Stimulated activated CD4-positive, alpha-beta T cell treated with anti-CD3 and anti-CD28 coated beads, Interleukin-2, amount 100 ng/mL, for 4 hours (primary cell): ENCODE measurements at places on chromosomes 2 and 18.

GRCh38 chr2:182792441-182792840 lies 74.0 kb downstream of the FRZB start:
- no peak for DNase-seq

DNA sequence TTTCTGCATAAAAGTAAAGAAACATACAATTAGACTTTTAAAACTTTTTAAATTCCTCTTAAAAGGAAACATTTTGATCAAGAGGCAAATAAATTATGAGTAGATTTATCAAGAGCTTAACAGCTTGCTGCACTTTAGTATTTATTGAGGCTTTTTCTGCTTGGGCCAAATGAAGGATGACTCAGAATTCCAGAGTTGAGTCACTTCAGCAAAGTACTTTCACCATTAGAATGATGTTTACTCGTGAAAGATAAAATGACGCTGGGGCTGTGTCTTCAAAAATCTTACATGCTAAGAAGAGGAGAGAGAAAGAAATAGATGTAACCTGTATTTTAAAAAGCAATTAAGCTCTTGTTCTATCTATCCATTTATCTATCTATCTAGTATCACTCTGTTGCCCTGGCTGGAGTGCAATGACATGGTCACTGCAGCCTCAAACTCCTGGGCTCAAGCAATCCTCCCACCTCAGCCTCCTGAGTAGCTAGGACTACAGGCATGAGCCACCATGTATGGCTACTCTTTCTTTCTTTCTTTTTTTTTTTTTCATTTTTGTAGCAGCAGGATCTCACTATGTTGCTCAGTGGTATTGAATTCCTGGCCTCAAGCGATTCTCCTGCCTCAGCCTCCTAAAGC lies 75.3 kb upstream of the RIOK3 start:
- no peak for DNase-seq

DNA sequence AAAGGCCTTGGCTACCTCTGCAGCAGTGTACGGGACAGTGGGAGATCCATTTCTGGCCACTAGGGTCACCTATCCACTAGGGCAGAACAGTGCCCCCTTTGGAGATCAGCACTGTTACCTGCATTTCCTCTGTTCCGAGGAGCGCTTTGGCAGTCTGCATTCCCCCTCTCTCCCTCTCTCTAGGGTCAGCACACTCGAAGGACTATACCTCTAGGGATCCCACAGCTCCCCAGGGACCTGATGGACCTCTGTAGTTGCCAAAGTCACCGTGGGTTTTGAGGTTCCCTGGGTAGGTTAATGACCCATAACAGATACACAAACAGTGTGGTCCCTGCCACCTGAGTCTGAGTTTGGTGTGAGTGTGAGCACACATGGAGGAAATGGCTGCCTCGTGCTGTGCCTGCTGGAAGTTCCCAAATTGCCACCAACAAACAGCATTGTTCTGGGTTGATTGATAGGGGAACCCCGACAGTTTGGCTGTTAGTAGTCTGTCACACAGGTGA lies 99.8 kb upstream of the VWC2L start:
- no peak for DNase-seq

DNA sequence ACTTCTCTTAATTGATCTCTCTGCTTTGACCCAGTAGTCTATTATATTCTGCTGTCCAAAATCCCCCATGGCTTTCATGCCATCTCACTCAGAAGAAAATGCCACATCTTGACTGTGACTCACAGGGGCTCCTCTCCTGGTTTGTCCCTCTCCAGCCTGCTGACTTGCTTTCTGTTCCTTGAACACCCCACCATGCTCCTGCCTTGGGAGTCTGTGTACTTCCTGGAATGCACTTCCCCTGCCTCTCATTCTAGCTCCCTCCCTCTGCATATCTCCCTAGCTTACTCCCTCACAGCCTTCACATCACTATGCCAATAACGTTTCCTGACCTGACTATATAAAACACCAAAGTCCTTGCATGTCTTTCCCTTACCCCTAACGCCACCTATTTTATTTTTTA lies 167.2 kb downstream of the TRIB2 start:
- no peak for DNase-seq

GRCh38 chr2:201696151-201696659 lies 2.2 kb downstream of the MPP4 start:
- no peak for DNase-seq

GRCh38 chr2:140596447-140596846 lies 1534.4 kb downstream of the LRP1B start:
- no peak for DNase-seq
